ENCODE measurements at places on chromosomes 3 and 15.

DNA sequence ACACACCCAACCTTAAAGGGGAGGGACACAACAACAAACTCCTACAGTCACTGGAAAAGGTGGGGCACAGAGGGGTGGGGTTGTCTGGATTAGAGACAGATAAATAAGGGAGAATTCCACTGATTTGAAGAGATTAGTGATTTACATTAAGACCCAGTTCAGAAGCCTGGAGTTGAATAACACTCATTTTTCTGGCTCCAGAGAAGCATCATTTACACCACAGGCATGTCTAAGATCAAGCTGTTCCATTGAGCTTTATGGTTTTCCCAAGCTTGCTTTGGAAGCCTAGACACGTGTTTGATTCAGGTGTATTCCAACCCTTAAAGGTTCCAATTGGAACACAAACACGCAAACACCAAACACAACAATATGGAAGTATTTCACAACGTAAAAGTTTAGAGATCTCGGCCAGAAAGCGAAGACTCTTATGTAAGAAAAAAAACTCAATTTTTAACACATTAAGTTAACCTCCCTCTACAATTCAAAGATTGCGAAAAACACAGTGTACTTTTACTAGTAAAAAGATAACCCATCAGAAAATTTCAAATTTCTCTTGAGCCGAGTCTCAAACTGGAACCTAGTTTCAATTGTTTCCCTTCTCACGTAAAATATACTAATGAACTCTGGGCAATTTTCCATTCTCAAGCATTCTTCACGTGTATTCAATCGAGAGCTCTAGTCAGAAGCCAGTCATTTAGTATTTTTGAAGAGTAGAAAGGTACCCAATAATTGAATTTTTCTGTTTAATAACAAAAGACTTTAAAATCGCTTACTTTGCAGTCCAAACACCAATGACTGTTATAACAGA is 2.1 kb downstream of the TRA2B start:
- no peak for DNase-seq

GRCh38 chr3:152942366-152942765 is 107.4 kb downstream of the P2RY1 start:
- no peak for DNase-seq

GRCh38 chr15:74233851-74234597 is 2.1 kb upstream of the CCDC33 start:
- DNase-seq, result no peak

GRCh38 chr3:156307704-156308103 is 187.3 kb downstream of the KCNAB1 start:
- no peak for DNase-seq

DNA sequence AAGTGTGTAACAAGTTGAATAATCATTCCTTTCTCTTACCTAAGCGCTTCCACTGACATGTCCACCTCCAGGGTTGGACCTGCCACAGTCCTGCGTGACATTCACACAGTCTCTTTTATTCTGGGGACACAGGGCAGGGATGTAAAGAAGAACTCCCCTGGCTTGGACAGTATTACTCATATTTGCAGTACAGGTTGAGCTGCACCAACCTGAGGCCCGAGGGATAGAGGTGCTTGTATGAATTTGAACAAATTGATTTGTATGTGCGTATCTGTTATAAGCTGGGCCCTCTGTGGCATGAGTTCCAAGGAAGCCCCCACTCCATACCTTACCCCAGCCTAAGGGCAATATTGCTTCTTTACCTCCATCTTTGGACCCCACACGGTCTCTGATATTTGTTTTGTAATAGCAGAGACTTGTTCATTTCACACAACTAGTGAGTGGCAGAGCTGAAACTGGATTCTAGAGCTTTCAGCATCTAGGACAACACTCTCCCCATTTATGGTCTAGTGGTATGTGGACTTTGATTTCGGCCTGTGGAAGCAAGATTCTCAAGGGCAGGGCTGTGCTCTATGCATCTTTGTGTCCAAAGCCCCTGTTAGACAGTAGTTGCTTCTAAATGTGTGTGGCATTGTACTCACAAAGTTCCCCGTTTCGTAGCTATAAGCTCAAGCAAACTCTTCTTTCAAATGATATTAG is 39.2 kb downstream of the FAH start:
- no peak for DNase-seq

- DNase-seq, result peak; percentile 41
Observed at GRCh38 chr3:71083726-71084131, 499.8 kb downstream of the FOXP1 start.

DNA sequence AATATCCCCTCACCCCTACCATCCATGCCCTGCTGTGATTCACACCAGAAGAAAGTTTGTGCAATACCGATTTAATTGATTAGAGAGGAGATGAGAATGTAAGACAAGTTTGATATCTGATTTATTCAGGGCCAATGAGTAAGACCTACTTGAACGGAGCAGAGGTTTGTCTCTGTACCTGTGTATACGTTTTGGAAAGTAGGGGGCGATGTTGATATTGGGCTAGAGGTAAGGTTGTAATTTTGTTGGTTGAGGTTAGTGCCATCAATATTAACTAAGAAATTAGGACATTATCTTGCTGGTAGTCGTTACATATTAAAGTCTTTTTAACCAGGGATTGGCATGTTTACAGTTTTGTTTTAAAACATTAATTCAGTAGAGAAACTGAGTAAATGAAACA is 20.5 kb downstream of the EAF2 start:
- no peak for DNase-seq

All from stimulated activated CD4-positive, alpha-beta T cell treated with anti-CD3 and anti-CD28 coated beads, Interleukin-15, amount 100 ng/mL, for 48 hours (primary cell).